ENCODE measurements at places on chromosomes 6 and 20.

- DNase-seq: no peak
These were observed 40.5 kb upstream of the PLN start for GRCh38 chr6:118507636-118508035.

- no peak for DNase-seq
These were observed 10.8 kb downstream of the ACTR5 start for GRCh38 chr20:38759106-38759505.

DNA sequence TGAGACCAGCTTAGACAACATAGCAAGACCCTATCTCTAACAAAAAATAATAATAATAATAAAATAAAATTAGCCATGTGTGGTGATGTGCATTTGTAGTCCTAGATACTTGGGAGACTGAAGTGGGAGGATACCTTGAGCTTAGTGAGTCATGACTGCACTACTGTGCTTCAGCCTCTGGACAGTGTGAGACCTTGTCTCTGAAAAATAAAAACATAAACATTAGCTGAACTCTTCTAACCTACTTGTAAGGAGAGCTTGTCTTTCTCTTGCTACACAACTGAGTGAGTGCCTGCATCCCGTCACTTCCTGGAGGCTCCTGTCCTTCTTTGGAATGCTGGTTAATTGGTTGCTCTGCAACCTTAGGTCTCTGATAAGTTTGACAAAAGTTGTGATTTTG, 5.1 kb upstream of the DBNDD2 start:
- no peak for DNase-seq

GRCh38 chr6:16760516-16761470, at the start of gene ATXN1:
TSS of gene ATXN1 (minus strand) at chr6:16761460.
- no peak for DNase-seq

DNA sequence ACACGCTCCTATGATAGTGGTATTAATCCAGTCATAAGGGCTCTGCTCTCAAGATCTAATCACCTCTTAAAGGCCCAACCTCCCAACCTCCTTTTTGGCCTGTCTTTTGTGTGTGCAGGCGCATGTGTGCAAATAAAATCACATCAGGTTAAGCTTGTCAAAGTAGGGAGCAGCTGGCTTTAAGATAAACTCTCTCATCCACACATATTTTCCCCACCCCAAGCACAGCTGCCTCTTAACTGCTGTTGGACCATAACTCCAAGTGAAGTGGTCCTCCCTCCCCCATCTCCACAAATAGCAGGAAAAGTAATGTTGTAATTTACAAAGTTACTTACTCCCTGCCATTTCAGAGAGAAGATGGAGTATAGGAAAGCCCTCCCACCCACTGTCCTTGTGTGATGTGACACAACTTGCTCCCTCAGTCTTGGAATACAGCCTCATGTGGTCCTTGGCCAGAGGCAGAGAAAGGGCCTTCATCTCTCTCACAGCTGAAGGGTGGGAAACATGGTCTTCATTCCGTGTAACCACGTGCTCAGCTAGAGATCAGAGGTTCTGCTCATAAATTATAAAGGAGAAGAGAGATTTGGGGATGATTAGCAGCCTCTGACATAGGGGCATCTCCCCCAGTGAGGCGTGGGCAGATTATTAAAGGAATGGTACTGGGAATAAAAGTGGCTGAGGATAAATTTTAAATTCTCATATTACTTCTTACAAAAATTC, 74.8 kb upstream of the TPD52L1 start:
- no peak for DNase-seq

DNA sequence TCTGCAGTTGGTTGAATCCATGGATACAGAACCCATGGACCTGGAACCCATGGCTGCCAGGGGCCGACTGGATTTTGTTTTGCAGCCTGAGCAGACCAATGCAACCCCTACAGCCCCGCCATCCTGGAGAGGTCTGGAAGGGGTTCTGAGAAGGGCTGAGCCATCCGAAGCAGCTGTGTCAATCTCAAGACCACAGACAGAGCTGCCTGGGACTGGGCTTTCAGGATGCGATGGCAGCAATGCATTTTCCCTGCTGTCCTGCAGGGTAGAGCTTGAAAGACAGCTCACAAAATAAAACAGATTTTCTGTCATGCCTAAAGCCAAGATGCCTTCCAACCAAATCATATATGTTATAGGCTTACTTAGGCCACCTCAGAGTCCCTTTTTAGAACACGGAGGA, 125.8 kb upstream of the NXT1 start:
- DNase-seq: no peak

DNA sequence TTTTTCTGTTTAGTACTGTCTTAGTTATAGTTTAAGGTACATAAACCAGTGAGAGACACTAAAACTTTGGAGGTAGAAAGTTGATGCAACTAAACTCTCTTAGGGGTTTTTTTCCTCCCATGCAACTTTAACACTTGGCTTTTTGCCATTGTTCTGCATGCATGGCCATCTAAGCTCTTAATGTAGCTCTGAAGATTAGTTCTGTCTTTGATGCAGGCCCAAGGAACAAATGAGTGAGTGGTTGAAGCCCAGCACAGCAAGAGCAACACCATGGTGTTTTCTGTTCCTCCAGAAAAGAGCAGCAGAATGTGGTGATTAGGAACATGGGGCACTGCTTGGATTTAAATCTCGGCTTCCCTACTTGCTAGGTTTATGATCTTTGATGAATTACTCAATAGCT, 89.3 kb downstream of the L3MBTL3 start:
- DNase-seq: no peak

- DNase-seq: peak; percentile 74
These were observed 540 bp upstream of the CD164 start for GRCh38 chr6:109382576-109383437.

- no peak for DNase-seq
These were observed 217.6 kb upstream of the SNX9 start for GRCh38 chr6:157605484-157605883.

DNA sequence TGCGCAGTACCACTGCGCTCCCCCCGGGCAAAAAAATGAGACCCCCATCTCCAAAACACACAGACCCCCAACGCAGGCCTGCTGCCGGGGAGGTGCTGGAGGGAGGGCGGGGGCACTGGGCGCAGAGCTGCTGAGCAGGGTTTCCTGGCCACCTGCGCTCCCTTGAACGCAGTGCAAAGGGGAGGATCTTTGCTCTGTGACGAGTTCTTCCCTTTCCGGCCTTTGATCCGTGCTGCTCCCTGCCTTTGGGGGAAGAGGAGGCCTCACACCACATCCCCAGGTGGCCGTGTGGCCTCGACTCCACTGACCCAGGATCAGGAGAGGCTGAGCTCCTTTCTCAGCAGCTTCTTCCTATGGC, 8.9 kb upstream of the COL20A1 start:
- DNase-seq: no peak

DNA sequence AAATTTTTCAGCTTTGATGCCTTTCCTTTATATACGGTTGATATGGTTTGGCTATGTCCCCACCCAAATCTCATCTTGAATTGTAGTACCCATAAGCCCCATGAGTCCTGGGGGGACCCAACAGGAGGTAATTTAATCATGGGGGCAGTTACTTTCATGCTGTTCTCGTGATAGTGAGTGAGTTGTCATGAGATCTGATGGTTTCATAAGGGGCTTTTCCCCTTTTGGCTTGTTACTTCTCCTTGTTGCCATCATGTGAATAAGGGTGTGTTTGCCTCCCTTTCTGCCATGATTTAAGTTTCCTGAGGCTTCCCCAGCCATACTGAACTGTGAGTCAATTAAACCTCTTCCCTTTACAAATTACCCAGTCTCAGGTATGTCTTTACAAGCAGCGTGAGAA, 66.8 kb downstream of the ARHGAP18 start:
- no peak for DNase-seq

- DNase-seq: peak; percentile 3
These were observed 648 bp downstream of the COL19A1 start for GRCh38 chr6:69866770-69867638.

GRCh38 chr6:25717866-25718740, 36.4 kb upstream of the SLC17A4 start:
- no peak for DNase-seq

DNA sequence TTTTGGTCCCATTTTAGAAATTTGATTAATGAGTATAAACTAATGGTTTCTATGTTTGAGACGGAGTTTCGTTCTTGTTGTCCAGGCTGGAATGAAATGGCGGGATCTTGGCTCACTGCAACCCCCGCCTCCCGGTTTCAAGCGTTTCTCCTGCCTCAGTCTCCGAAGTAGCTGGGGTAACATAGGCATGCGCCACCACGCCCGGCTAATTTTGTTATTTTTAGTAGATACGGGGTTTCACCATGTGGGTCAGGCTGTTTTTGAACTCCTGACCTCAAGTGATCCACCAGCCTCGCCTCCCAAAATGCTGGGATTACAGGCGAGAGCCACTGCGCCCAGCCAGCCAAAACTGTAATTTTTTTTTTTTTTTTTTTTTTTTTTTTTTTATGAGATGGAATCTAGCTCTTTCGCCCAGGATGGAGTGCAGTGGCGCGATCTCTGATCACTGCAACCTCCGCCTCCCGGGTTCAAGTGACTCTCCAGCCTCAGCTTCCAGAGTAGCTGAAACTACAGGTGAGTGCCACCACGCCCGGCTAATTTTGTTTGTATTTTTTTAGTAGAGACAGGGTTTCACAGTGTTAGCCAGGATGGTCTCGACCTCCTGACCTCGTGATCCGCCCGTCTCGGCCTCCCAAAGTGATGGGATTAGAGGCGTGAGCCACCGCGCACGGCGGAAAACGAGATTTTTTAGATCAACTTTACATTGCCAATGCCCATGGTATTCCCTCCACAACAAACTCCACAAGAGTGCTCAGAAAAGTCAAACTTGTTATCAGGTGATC, 127.8 kb downstream of the HFE start:
- no peak for DNase-seq

GRCh38 chr20:21258411-21258810, 44.7 kb upstream of the XRN2 start:
- DNase-seq: no peak

DNA sequence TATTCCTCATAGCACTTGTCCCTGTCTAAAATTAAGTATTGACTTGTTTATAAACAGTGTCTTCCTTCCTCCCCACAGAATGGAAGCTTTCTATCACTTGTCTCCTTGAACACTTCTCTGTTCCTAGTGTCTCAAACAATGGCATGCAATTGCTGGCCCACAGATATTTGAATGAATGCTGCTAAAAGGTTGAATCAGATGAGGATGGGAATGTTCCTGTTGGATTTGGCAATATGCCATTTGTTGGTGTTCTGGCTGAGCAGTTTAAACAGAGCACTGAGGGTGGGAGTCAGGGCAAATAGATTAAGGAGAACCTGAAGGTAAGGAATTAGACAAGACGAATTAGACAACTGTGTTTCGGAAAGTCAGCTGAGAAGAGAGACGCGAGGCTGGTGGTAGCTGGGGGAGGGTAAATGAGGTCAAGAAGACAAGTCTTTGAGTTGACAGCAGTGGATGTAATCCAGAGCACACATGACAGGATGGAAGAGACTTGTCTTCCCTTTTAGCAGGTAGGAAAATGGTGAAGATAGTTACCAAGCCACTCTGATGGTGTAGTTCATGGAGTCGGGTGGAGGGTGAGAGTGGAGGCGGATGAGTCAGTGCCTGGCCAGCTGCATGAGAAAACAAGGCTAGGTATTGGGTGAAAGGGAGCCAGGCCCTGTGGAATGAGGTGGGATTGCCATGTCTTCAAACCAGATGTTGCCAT, 58.3 kb upstream of the GNRH2 start:
- DNase-seq: no peak

- DNase-seq: no peak
These were observed 163.7 kb downstream of the MAFB start for GRCh38 chr20:40525351-40525750.

DNA sequence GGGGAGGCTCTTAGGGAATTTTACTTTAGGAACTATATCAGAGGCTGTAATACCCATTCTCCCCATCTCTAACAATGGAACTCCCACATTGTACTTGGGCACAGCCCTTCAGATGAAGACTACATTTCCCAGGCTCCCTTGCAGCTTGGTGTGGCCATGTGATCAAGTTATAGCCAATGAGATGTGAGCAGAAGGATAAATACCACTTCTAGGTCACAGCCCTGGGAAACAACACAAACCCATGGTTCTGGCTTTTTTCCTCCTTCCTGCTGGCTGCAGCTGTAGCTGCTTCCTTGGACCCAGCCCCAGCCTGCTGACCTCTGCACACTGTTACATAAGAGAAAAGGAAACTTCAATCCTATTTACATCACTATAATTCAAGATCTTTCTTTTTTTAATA, 445.9 kb upstream of the JARID2 start:
- no peak for DNase-seq

- no peak for DNase-seq
These were observed 59.0 kb downstream of the TULP4 start for GRCh38 chr6:158371261-158371660.

- no peak for DNase-seq
These were observed 2.3 kb upstream of the BICRAL start for GRCh38 chr6:42779521-42779920.

DNA sequence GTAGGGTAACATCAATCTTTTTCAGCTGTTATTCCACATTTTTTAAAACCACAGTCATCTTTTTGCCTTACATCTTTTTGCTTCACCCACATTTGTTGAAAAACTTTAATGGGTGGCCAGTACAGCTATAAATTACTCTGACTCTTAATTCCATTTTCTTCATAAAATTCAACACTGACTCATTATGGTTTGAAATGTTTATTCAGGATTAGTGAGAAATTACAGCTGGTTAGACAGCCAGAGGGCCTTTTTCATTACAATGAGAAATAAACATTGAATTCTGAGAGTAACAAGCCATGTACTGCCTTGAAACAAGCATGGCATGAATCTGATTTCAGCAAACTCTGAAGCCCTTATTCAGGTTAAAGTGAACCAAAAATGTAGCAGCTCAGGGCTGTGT, 19.5 kb downstream of the NDUFAF4 start:
- no peak for DNase-seq

GRCh38 chr6:24408719-24409410, 6.1 kb downstream of the MRS2 start:
- no peak for DNase-seq

DNA sequence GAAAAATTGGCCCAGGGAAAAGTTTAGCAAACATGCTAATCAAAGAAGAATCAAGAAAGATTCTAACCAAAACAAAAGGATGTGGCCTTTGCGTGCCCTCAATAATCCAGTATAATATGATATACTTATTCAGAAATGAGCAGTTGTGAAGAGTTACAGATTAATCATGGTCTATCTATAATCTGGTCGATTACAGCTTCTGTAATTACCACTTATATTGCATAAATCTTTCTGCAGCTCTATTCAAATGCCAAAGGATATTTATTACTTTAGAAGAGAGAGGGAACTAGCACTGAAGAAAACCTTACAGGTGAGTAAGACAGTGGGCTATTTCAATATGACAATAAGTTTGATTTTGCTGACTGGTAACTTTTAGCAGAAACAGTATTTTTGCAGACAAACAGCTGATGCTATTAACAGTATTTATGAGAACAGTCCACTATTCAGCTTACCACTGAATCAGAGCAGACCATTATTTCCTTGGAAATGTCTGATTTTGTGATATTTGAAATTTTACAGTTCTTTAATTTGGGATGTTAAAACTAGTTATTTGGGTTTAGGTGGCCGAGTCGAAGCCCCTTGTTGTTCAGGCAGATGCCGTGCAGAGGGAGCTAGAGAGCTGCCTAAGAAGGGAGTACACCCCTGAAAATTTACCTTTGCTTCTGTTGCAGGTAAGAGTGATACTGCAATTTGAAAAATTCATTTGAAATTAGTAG, 92.2 kb downstream of the CEP57L1 start:
- DNase-seq: no peak

- no peak for DNase-seq
These were observed 13.8 kb upstream of the GTF3C6 start for GRCh38 chr6:110944681-110945151.
